ENCODE measurements at places on chromosomes 13 and 19.

DNA sequence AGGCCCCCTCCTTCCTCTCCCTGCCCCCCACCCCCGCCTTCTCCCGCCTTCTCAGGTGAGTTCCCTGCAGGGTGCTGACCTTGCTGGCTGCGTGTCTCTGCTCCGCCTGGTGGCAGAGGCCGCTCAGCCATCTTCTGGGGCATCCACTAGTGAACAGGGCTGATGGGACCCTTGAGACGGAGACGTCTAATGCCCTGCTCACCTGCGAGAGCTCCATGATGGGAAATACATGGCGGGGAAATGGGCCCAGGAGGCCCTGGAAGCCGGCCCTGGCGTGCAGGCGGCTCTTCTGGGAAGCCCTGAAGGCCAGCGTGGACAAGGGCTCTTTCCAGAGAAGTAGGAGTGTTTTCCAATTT lies 15.2 kb upstream of the F7 start:
- DNase-seq = no peak

GRCh38 chr13:84645196-84646012 lies 763.1 kb upstream of the SLITRK1 start:
- DNase-seq = no peak

GRCh38 chr13:36445891-36446351 lies 13.6 kb downstream of the CCNA1 start:
- no peak for DNase-seq

DNA sequence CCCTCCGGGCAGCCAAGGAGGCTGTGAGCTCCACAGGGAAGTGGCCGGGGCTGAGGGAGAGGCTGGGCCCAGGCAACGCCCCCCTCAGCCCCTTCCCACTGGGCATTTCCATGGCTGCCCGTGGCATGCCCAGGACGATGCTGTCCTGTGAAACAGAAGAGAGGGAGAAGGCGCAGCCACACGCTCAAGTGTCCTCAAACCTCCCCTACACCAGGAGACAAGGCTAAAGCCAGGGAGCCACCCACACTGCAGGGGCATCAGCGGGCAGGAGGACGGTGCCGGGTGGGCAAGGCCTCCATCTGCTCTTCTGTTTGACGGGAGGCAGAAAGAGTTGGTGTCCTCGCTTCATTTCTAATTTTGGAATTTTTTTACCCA lies 14.2 kb upstream of the PROZ start:
- no peak for DNase-seq

DNA sequence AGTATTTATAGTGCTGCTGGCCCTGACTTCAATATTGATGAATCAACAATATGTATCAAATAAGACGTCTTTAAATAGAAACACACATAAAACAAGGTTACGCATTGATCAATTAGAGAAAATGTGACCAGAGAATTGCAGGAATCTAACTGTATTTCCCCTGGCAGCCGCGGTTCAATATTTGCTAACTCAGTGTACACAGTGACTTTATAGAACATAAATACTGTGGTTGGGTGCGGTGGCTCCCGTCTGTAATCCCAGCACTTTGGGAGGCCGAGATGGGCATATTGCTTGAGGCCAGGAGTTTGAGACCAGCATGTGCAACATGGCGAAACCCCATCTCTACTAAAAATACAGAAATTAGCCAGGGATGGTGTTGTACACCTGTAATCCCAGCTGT lies 22.8 kb upstream of the UPF3A start:
- no peak for DNase-seq

- no peak for DNase-seq
These were observed 30.2 kb upstream of the CCNE1 start for GRCh38 chr19:29781386-29782259.

- DNase-seq = no peak
These were observed 121.6 kb upstream of the SPATA13 start for GRCh38 chr13:24038841-24039330.

- no peak for DNase-seq
These were observed 75.3 kb upstream of the SERP2 start for GRCh38 chr13:44298314-44298713.

- no peak for DNase-seq
These were observed 5.3 kb upstream of the CSNK1G2 start for GRCh38 chr19:1935484-1936208.

DNA sequence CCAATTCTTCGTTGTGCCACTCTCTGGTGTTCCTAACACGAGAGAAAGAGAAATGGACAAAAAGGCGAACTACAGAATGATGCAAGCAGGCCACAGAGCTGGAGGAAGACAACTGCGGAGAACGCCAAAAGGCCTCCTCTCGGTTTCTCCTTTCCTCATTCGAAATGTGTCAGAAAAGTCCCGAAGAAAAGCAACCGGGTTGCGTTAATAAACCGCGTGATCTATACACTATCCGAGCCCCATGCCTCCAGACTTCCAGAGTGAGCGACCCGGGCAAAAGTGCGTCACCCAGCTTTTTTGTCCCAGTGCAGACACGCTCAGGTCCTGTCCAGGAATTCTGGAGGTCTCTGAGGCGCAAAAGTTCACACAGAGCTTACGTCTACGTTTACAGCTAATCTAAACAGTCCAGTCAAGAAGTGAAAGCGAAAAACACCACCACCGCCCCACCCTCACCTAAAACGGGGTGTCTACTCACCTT lies 413 bp downstream of the N4BP2L2 start:
- DNase-seq = no peak

DNA sequence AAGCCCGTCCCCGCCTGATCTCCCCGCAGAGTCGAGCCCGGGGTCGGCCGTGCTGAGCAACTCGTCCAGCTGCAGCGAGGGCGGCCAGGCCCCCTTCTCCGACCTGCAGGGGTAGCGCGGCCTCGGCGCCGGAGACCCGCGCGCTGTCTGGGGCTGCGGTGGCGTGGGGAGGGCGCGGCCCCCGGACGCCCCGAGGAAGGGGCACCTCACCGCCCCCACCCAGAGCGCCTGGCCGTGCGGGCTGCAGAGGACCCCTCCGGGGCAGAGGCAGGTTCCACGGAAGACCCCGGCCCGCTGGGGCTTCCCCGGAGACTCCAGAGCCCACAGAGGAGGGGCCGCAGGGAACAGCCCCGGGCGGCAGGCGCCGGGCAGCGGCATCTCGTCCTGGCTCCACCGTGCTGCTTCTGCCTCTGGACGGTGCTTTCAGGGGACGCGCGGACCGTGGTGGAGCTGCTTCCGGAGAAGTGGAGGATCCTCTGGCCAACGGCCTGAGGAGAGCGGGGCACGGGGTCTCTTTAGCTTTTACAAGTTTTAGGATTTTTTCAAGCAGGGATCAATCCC lies 8.8 kb upstream of the F7 start:
- DNase-seq = no peak

GRCh38 chr19:29062475-29063435 lies 150.2 kb downstream of the UQCRFS1 start:
- no peak for DNase-seq

DNA sequence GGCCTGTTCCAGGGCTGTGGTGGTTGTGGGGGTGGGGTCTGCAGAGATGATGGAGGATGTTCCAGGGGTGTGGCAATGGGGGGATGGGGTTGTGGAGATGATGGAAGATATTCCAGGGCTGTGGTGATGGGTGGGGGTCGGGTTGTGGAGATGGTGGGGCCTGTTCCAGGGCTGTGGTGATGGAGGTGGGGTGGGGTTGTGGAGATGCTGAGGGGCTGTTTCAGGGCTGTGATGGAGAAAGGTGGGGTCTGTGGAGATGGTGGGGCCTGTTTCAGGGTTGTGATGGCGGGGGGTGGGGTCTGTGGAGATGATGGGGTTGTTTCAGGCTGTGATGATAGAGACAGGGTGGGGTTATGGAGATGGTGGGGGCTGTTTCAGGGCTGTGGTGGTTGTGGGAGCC lies 62.0 kb downstream of the TEX29 start:
- no peak for DNase-seq

DNA sequence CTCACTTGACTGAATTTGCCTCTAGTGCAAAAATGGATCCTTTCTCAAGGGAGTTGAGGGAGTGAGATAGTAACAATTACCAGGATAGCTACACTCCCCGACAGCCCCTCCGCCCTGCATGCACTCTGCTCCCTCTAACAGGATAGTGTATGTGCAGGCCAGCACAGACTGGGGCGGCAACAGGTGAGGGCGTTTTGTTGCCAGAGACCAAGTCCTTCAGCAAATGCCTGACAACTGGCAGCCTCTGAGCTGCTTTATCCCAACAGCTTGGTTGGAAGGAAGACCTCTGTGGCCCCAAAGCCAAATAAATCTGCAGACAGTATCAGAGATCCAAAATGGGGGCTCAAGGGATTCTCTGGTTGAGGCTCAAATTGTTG lies 86.6 kb downstream of the SLC7A1 start:
- no peak for DNase-seq

GRCh38 chr13:92805766-92806165 lies 420.8 kb upstream of the GPC6 start:
- DNase-seq = no peak

DNA sequence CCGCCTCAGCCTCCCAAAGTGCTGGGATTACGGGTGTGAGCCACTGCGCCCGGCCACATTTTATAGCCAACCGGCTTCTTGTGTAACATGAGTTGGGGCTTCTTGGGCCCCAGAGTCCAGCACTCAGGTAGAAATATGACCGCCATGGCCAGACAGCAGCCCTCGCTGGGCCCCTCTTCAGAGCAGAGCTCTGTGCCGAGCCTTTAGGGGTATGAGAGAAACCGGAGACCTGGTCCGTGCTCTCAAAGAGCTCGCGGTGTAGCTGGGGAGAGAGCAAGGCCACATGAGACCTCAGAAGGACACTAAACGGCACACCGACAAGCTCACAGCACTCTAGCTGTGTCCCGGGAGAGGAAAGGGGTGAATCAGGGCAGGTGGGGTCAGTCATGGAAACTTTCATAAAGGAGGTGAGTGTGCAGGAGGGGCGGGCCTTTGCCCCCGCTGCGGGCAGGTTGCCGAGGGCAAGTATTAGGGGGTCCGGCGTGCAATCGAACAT lies 15.8 kb downstream of the ACTN4 start:
- no peak for DNase-seq

GRCh38 chr19:33795370-33796163 lies 1.1 kb upstream of the KCTD15 start:
- no peak for DNase-seq

DNA sequence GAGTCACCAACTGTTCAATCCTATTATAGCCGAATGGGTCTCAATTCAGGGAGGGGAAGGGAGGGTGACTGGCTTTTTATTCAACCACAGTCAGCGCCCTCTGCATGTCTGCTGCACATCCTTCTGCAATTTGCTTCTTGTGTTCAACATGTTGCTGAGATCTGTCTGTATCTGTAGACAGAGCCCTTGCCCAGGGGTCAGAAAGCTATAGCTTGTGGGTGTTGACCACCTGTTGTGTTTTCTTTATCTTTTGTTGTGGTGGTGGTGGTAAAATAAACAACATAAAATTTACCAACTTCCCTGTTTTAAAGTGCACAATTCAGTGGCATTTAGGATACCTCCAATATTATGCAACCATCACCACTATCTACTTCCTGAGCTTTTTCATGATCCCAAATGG lies 12.2 kb downstream of the PPP1R12C start:
- DNase-seq = no peak

DNA sequence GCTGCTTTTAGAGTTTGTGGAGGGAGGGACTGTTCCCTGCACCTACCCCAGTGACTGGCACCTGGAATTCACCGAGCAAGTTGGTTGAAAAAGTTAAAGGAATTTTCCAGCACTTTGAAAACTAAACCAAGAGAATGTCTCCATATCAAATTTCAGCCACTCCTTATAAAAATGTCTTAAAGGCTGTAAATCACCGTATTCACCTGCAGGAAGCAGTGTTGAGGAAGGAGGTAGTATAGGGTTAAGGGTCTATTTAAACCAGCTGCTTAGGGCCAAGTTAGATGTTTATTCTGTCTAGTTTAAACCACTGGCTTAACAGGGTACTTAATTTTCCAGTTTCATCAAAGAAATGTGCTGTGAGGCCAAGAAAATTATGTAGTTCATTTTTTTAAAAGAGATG lies 3.8 kb upstream of the RAB20 start:
- no peak for DNase-seq

- DNase-seq = no peak
These were observed 4.5 kb upstream of the SIGLEC9 start for GRCh38 chr19:51120160-51120559.

GRCh38 chr19:49528211-49528771 lies 488 bp downstream of the RCN3 start:
- no peak for DNase-seq

DNA sequence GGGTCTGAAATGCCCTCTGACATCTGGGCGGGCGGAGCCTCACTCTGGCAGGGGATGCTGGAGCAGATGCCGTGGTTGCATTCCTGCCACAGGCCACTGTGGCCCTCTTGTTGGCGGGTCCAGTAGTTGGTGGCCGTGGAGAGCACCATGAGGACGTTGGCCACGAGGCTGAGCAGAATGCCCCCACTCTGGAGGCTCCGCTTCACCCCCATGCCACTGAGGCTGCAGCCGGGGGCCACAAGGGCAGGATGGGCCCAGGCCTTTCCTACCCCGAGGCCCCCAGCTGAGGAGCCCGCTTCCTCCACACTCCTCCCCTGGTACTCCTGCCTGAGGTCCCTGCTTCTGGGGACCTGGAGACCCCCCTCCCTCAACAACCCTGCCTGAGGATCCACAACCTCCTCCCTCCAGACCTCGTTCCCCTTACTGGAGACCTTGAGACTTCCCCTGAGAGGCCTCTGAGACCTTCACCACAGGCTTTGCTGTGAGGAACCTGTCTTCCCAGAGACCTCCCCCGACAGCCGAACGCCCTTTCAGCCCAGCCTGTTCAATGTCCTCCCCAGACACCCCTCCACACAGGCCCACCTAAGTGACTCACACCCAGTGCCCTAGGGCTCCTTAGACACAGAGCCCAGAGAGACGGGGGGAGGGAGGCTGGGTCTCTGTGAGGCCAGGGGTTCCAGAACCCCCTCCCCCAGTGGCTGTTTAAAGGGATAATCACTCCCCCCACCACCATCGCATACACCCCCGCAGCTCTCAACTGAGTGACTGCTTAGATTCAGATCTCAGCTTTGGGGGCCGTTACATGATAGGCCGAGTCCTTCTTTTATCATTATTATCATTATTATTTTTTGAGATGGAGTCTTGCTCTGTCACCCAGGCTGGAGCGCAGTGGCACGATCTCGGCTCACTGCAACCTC lies at the start of gene CLDND2:
CLDND2 (minus strand) TSS at position 638 of the 917 bp plus-strand sequence; CDS start at position 212, 426 bp downstream.
- no peak for DNase-seq
